ENCODE measurements at places on chromosomes 12 and 14.

- DNase-seq = no peak
These were observed 54.0 kb upstream of the ELK3 start for GRCh38 chr12:96140174-96140573.

DNA sequence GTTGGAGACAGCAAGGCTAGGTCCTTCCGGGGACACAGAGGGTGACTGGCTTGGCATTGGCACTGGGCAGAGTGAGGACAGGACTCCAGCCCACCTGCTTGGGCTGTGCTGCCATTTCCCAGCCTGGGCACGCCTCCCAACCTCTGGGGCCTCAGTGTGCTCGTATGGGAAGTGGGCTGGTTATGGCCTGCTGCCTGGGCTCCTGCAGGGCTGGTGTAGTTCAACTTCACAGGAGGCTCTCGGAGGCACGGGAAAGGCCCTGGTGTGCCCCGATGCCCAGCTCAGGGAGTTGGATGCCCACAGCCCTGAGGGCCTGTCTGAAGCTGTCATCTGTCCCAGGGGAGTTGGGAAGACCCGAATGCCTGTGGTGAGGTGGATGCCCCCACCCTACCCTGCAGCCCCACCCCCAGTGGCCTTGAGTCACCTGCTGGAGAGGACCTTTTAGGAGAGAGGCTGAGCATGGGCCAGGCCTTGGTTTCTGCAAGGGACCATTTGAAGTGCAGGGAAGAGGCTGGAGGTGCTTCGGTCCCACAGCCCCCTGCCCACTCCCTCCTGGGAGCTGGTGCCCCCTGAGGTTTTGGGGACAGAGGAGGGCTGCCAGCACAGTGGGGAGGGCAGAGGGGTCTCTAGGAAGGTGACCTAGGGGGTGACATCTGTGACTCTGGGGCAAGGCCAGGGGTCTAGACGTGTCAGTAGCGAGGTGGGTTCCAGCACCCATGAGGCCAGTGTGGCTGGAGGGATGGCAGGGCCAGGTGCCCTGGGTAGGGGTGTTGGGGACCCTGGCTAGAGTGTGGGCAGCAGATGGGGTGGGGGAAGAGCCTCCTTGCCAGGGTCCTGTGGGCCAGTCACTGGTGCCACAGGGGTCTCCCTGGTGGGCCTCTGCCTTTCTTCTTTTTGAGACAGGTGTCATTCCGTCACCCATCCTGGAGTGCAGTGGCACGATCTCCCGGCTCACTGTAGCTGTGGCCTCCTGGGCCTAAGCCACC, 9.1 kb downstream of the ULK1 start:
- no peak for DNase-seq

DNA sequence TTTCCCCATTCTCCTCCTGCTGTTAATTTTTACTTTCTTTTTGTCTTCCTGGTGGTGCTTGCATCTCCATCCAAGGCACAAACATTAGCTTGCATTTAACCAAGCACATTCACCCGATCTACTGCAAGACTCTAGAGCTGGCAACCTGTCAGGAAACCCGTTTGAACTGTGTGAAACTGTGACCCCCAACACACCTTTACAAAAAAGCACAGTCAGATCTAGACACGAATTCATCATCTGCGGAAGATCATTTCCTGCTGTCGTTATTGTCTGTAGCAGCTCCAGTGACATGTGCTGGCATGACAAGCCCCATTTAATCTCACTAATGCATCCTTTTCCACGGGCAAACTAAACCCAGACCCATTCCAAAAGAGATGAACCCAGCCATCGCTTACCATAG, 340.5 kb downstream of the VRK1 start:
- peak; percentile 3 for DNase-seq

GRCh38 chr14:30440961-30441360, 118.0 kb upstream of the G2E3 start:
- no peak for DNase-seq

DNA sequence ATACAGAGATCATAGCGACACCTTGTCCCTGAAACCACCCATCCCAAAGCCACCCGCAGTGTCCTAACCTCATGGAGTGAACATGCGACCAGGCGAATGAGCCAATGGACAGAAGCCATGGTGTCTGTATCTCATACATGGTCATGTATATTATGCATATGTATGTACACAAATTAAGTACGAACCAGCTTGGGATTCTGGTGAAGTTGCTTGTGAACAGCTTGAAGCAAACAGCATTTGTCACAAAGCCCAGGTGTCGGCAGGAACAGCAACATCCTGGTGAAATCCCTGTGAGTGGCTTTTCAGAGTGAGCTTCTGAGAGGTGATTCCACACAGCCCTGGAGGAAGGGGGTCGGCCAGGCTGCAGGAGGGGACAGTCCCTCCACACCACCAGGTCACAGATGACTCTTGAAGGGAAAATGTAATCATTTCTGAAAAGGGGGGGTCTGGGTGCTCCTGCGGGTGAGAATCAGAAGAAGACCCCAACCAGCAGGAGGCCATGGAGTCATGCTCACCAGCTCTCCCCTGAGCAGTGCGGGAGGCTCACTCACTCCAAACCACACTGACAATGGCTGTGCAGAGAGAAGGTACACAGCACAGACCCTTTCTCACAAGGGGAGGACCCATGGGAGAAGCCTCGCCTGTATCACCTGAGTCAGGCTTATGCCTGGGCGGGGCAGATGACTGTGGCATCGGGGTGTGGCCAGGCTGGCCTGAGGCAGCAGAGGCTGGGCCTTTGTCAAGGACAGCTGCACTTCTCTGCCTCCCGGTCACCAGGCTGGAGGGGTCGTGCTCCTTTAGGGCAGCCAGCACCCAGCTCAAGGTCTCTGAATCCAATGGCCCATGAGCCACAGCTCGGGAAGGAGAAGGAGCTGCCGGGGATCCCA, 14.3 kb downstream of the CHGA start:
- no peak for DNase-seq

- no peak for DNase-seq
These were observed 90.4 kb downstream of the SRGAP1 start for GRCh38 chr12:63934936-63935335.

GRCh38 chr12:116159593-116160200, 117.8 kb downstream of the MED13L start:
- DNase-seq = no peak

GRCh38 chr12:68159681-68160304, at the start of gene IFNG:
IFNG (minus strand) TSS chr12:68159740; CDS start chr12:68159615, 125 bp downstream.
- peak; percentile 42 for DNase-seq

DNA sequence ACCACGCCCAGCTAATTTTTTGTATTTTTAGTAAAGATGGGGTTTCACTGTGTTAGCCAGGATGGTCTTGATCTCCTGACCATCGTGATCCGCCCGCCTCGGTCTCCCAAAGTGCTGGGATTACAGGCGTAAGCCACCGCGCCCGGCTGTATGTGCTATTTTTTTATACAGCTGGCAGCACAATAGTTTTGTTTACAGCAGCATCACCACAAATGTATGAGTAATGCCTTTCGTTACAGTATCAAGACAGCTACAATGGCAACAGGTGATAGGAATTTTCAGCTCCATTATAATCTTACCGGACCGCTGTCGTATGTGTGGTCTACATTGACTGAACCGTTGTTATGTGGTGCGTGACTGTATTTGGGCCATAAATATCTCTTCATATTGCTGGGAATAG, 11.6 kb upstream of the MDM2 start:
- no peak for DNase-seq

GRCh38 chr12:123723765-123724164, 11.6 kb downstream of the ATP6V0A2 start:
- DNase-seq = peak; percentile 61

DNA sequence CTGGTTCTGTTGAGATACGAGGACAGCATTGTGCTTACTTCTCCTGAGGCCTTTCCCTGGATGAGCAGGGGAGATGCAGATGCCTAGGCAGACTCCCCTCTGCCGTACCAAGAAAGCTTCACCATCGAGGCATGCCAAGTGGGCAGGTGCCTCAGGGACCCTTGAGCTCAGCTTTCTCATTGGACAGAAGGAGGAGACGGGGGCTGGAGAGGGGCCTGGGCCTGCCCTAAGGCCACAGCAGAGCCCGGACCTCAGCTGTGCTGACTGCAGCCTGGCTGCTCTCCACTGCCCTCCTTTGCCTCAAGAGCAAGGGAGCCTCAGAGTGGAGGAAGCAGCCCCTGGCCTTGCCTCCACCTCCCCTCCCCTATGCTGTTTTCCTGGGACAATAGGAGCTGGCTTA, 23.4 kb downstream of the SERPINA1 start:
- DNase-seq = no peak

DNA sequence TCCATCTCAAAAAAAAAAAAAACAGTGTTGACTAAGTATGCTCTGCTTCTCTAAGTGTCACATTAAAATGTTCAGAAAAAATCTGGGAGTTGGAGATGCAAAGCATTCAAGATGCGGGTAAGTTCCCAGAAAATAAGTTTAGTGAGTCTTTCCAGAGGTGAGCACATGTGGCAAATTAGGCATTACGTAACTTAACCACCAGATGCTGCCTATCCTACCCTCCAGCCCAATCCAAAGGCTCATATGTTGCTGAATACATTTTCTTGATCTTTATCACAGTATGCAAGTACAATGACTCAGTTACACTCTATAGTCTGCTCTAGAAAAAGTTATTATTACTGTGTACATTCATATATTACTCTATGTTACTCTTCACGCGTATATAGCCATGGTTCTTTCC, 3.6 kb downstream of the SLC2A14 start:
- no peak for DNase-seq

DNA sequence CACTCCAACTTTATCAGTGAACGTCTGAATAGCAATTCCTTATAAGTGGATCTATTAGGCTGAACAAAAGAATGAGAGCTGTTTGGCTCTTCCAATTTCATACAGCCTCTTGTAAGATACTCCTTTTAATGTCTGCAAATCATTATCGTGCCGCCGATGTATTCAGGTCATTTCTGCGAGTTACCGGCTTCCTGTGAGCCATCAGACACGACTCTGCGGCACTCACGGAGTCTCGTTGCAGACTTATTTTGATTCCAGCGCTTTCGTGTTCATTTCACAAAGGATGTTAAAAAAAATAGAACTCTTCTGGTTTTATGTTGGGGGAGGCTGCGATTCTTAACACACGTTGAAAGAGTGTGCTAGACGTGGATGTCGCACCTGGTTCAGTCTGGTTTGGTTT, 106.6 kb downstream of the GLT1D1 start:
- no peak for DNase-seq

DNA sequence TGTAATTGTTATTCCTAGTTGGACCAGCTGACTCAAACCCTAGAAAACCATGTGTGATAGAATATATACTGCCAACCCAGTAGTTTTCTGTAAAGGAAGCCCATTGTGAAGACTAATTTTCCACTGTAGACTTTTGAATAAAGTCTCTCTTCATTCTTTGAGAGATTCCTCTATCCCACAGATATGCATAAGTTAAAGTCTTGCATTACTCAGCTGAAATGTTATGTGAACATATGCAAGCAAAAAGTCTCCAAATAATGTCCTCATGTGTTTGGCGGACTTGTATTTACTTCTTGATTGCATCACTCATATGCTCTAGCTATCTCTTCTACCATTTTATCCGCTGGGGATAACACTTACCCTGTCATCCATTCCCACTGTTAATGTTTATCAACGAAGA, 35.1 kb upstream of the OTOGL start:
- DNase-seq = no peak

DNA sequence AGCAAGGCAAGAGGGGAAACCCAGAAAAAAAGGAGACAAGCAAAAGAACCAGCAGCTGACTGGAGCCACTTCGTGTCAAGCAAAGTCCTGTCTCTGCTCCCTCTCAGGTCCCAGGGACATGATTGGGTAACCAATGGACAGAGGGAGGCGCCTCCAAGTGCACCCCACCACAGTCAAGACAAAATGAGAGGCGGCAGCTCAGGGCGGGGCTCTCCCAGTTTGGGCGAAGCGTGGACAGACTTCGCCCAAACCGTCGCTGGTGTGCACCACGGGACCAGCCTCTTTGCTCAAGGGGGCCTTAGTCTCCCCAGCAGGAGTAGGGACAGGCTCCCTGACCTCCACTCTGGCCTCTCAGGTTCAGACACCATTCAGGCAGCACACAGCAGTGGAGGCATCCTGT, 1.5 kb upstream of the BEGAIN start:
- DNase-seq = peak; percentile 1

DNA sequence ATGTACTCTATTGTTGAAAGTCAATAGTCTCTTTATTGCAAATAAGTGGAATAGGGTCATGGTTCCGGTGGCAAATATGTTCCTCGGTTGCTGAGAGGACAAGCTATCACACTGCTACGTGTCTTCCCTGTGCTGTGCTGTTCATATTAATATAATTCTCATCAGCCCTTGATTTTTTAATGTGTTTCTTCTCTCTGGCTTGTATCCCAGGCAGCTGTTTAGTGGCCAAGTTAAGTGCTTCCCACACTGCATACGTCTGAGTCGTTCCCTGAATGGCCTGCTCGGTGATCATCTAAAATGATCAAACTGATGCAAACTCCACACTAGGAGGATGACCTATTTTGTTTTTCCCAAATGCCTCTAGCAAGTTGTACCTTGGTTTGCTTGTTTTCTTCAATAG, 186.4 kb downstream of the ANO6 start:
- DNase-seq = no peak

GRCh38 chr12:112146123-112146522, 20.8 kb downstream of the TRAFD1 start:
- no peak for DNase-seq

GRCh38 chr14:33647385-33647786, 303.5 kb downstream of the EGLN3 start:
- no peak for DNase-seq

- no peak for DNase-seq
These were observed 66.0 kb upstream of the DIO3 start for GRCh38 chr14:101495284-101495683.

DNA sequence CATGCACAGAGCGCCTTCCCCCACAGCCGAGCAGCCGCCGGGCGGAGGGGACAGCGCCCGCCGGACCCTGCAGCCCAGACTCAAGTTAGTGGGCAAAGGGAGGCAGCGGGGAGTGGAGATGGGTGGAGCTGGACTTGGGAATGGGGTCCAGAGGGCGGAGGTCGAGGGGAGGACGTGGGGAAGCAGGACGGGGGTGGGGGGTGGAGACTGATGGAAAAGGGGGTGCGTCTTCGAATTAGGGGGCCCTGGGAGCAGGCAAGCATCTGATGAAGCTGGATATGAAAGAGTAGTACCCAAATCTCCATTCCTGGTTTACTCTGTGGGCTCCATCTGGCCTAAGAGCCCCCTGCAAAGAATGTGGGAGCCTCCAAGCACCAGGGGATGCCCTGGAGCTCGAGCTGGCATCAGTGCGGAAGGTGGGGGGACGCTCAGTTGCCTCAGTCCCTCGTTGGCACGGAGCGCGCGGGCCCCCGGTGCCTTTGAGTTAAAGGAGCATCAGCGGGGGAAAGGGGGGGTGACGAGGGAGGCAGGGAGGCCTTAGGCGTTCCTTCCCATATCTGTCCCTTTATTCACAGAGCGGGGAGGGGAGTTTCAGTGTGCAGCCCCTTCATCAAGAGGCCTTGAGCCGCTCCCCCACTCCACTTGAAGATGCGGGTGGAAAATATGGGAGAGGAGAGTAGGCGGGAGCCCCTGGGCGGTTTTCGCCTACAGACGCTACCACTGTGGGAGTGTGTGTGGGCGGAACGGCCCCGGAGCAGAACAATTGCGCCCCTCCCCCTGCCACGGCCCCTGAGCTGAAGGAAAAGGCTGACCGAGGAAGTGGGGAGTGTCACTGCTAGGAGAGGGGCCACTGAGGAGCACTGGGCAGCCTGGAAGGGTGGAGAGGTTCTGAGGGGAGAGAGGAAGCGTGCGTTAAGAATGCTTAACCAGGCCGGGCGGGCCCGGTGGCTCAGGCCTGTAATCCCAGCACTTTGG, 644 bp downstream of the NAB2 start:
- DNase-seq = peak; percentile 83

- no peak for DNase-seq
These were observed 263.5 kb upstream of the ALG10B start for GRCh38 chr12:38053113-38053512.

- DNase-seq = no peak
These were observed 34.2 kb upstream of the EML1 start for GRCh38 chr14:99758872-99759545.

GRCh38 chr12:5512601-5512970, 80.7 kb downstream of the NTF3 start:
- no peak for DNase-seq

Measured in activated CD8-positive, alpha-beta T cell treated with anti-CD3 and anti-CD28 coated beads for 36 hours (primary cell).